ENCODE measurements at places on chromosomes 16 and 17.

- peak; percentile 60 for DNase-seq
These were observed 584 bp downstream of the TCAP start for GRCh38 chr17:39665642-39666224.

DNA sequence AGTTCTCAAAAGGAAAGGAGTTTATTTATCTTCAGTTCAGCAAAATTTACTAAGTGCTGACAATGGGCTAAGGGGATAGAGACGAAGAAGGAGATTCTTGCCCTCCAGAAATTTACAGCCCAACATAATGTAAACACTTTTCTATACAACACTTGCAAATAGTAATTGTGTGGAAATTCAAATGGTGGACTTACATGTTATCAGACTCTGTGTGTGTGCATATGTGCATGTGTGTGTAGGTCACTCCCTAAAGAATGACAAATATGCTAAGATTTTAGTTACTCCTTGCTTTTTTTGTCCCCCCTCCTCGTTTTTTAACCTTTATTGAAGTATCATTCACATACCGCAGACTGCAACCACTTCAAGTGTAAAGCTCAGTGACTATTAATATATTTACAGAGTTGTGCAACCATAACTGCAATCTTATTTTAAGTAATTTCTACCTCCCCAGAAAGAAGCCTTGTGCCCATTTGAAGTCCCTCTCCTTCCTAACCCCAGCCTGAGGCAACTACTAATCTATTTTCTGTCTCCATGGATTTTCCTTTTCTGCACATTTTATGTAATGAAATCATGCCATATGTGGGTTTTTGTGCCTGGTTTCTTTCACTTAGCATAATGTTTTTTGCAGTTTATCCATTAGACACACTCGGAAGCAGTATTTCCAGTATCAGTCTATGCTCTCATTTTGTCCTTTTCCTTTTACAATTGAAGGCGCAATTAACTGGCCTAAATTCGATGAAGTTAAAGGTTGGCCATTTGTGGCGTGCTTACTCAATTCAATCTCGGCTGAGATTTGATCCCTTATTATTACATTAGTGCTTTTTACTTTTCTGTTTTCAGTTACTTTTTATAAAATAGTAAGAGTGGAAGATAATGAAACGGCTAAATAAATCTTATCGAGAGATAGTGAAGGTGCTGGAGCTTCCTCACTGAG is 318.4 kb downstream of the HAPSTR1 start:
- DNase-seq, result no peak

GRCh38 chr16:946048-946395 is 24.8 kb downstream of the LMF1 start:
- no peak for DNase-seq

GRCh38 chr16:85357924-85358505 is 245.7 kb upstream of the CIBAR2 start:
- no peak for DNase-seq

GRCh38 chr16:1308036-1308976 is 1.1 kb upstream of the UBE2I start:
- DNase-seq, result no peak

DNA sequence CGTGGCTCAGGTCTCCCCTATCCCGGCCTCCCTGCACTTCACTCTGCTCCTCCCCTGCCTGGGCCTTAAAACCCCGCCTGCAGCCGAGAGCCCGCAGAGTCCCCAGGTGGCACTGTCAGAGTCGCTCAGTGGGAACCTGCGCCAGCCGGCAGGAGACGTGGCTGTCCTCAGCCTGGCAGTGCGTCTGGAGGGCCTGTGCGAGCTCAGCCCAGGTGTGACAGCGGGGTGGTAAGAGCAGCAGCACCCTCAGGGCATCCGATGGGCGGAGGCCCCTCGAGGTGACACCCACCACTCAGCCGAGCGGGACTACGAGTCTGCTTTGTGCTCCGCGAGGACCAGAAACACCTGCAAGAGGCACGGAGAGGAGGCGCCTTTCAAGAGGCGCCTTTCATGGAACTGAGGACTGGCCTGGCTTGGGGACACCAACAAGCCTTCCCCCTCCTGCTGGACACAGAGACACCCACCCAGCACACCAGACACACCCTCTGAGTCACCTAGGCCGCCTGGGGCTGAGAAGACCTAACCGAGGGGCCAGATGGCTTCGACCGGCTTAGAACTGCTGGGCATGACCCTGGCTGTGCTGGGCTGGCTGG is at the start of gene CLDN9:
CLDN9 (plus strand) TSS at position 96 of the 593 bp plus-strand sequence; CDS start at position 536, 440 bp downstream.
- peak; percentile 90 for DNase-seq

- no peak for DNase-seq
These were observed 23.5 kb downstream of the ORC6 start for GRCh38 chr16:46712911-46713310.

- DNase-seq, result no peak
These were observed 35.2 kb upstream of the STH start for GRCh38 chr17:45963889-45964288.

GRCh38 chr16:59113004-59113670 is 379.0 kb upstream of the GOT2 start:
- no peak for DNase-seq

GRCh38 chr16:89556750-89557689 is 3.5 kb upstream of the RPL13 start:
- peak; percentile 22 for DNase-seq

DNA sequence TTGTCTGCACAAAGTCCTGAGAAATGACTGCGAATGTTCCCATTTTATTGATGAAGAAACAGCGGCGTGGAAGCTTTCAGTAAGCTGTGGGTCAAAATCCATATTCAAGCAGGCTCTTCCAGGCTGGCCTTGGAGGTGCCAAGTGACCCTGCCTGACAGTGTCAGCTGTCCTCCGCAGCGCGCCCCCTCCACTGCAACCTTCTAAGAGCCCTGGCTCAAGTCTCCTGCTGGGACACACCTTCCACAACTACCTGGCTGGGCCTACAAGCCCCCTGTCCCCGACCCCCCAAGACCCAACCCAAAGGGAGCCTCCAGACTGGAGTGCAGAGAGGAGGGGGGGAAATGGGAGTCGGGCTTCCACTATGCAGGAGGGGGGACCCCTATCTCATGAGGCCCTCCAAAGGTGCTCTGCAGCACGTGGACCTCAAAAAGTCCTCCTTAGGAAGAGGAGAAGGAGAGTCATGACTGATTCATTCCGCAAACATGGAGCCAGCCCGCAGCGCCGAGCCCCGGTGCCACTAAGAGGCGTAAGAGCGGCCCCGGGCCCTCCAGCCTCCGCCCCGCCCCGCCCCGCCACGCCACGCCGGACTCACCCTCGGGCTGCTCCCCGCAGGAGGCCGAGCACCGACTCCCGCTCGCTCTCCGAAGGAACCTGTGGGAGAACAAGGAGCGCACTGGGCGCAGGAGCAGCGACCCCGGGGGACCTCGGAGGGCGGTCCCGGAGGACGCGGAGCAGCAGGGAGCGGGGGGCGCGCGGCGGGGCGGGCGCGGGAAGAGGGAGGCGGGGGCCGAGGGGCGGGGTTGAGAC is 574 bp downstream of the MPP3 start:
- peak; percentile 63 for DNase-seq

DNA sequence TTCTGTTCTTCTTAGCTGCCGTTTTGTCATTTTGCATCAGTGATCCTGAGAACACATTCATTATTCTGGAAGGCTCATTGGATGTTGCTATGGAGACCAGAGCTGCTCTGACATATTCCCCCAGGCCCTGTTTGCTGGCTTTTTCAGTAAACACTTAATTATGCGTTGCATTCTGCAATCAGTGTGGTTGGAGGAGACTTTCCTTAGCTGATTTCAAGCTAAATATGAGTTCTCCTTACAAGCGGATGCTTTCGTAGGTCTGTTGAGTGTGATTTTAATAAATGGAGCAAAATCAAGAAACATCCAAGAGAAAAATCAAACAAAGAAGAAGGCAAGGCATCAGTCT is 38.2 kb upstream of the NUDT7 start:
- DNase-seq, result no peak

DNA sequence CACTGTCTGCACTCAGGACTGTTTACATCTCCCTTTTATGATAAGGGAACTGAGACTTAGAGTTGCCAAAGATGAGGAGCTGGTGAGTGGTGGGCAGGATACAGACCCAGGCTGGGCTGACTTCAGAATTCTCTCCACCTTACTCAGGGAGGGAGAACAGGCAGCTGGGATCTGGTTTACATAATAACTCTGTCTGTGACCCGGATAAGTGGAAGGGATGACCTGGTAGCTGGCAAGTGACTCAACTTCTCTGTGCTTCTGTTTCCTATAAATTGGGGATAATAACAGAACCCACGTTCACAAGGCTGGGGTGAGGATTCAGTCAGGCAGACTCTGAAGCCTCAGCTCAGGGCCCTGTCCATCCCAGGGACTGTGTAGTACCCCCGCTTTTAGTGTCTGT is 2.6 kb downstream of the SNX20 start:
- no peak for DNase-seq

- peak; percentile 63 for DNase-seq
These were observed 955 bp downstream of the ACLY start for GRCh38 chr17:41917679-41918313.

DNA sequence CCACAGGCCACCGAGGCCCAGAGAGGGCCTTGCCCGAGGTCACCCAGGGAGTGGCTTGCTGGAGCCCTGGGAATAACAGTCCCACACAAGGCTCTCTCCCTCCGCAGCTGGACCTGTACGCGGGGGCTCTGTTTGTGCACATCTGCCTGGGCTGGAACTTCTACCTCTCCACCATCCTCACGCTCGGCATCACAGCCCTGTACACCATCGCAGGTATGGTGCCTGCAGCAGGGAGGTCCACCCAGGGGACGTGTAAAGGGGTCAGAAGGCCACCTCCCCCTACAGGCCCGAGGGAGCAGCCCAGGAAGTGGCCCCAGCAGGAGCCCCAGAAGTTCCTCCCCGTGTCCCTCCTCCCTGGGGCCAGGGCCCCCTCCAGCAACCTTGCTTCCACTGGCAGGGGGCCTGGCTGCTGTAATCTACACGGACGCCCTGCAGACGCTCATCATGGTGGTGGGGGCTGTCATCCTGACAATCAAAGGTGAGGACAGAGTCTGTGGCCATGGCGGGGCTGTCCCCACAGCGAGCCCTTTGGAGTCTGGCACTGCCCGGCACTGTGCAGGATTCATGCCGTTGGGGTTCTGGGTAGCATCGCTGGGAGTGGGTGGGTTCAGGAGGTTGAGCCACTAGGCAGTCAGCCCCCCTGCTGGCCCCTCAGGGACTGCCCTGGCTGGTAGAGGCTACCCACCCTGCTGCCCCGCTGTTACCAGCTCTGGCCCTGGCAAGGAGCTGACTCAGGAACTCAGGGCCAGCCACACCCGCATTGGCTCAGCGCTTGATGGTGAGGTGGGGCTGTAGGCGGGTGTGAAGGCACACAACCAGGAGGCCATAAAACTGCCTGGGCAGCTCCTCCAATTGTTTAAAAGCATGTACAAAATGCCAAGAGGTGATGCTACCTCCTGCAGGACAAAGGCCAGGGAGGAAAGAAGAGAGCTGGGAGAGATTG is 17.3 kb downstream of the SLC5A10 start:
- DNase-seq, result no peak

- no peak for DNase-seq
These were observed 44.3 kb downstream of the ELAC2 start for GRCh38 chr17:12973496-12974004.

DNA sequence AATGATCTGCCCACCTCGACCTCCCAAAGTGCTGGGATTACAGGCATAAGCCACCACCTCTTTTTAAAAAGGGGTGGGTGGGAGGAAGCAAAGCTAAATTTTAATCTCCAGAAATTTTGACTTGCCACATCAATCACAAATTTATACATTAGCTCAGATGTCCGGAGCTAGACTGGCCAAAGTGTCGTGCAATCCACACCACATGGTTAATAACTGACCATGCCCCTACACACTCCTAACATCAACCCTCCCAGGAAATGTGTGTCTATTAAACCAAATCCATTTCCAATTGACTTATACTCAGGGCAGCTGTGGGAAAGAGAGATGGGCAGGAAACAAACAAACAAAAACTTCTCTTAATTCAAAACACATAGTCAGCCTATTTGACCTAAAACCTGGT is 29.9 kb downstream of the SMURF2 start:
- DNase-seq, result no peak

DNA sequence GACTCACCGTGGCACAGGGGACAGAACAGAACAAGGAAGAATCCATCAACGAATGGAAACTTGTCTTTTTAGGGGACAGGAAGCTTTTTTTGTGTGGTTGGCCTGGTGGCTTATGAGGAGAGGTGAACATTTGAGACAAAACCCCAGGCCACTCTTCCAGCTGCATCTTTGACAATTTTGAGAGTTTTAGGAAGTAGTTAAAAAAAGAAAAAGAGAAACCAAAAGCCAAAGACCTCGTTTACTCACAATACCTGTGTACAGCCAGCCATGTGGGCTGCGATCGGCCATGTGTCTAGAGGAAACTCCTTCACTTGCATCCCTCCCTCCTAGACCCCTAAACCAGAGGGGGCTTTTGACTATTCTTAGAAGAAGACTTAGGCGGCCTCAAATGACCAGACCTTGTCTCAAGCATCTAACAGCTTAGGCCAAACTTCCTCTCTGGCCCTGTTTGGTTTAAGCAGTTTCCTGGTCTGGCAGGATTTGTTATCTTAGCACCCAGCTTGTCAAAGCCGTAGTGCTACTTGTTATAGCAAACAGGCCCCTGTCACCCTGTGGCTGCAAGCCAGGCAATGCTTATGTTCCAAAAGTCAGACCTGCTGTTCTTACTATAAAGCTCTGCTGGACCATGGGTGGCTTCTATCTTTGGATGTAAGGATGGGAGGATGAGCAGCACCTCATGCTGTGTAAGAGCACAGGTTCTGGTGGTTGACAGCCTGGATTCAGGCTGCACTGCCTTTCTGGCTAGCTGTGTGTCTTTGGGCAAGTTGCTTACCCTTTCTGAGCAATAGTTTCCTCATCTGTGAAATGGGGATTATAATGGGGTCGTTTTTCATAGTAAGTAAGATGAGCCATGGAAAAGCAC is 17.7 kb downstream of the KSR1 start:
- no peak for DNase-seq

DNA sequence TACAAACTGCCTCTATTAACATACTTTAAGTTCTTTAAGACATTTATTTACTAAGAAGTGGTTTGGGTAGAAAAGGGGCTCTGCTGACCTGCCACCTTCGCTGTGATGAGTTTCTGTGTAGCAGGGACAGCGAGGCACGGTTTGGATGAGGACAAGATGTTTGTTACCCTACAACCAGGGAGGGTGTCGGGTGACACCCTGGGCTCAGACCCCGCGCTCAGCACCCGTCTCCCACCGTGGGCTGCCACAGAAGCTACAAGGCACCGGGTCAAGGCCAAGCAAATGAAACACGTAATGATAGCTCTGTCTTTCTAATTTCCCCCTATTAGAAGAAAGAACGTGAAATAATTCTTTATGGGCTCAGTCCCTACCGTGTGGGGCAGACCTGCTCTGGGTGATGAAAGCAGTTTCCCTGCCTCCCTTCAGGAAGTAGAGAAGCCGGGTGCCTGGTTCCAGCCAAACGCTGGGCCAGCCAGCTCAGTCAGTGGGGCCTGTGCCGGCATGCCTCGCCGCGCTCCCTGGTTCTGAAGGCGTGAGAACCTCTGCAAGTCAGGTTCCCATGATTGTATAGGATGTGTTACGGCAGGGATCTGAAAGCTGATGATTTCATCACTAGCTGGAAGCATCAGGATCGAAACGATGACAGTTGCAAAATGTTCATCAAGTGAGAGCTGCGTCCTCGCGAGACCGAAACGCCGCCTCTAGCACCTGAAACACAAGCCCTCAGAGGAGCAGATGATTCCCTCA is 3.9 kb downstream of the ZNF750 start:
- no peak for DNase-seq

GRCh38 chr17:78105101-78105500 is 23.5 kb downstream of the TMC6 start:
- no peak for DNase-seq

- peak; percentile 79 for DNase-seq
These were observed 604.7 kb upstream of the SOX9 start for GRCh38 chr17:71516149-71516548.

- no peak for DNase-seq
These were observed 204.6 kb downstream of the SEC14L1 start for GRCh38 chr17:77345260-77345910.

- DNase-seq, result no peak
These were observed 154.6 kb downstream of the SEC14L1 start for GRCh38 chr17:77295241-77295853.

Measured in NCI-H146 (cell line).